ENCODE measurements at places on chromosomes 1 and 21. TPM values are rescaled to one million over a fixed set of nuclear protein-coding genes. Genes with fewer than 3 reads are reported as not detected.

RCSD1 gene
- 11.9 TPM for total RNA-seq

FAAH gene
- 21.9 TPM for total RNA-seq

SMCP gene
- not detected for total RNA-seq

S100A3 gene
- total RNA-seq = 3.1 TPM

KCNK2 gene
- total RNA-seq = 1.8 TPM

ADAM30 gene
- total RNA-seq = not detected

MAN1C1 gene
- 21.0 TPM for total RNA-seq

LCE1C gene
- not detected for total RNA-seq

CYP2J2 gene
- total RNA-seq = not detected

SLFNL1 gene
- total RNA-seq = 1.3 TPM

AMY1A gene
- not detected for total RNA-seq

USF1 gene
- total RNA-seq = 57.9 TPM

IRF6 gene
- total RNA-seq = 3.9 TPM

CCDC17 gene
- 2.2 TPM for total RNA-seq

RPTN gene
- total RNA-seq = not detected

TRPM2 gene
- total RNA-seq = 10.4 TPM

GRCh38 chr21:37645848-37646247 lies 270.4 kb downstream of the KCNJ6 start:
- no peak overlapping the region for H3K27ac ChIP-seq
- no peaks in the 10 kb centered on the region for H3K36me3 ChIP-seq
- H3K27me3 ChIP-seq = no peaks in the 10 kb centered on the region
- H3K4me3 ChIP-seq = no peak overlapping the region
- DNase-seq = no peak

GRCh38 chr1:238642231-238642630 lies 744.1 kb upstream of the CHRM3 start:
- no peaks in the 10 kb centered on the region for H3K36me3 ChIP-seq
- no peaks in the 10 kb centered on the region for H3K27me3 ChIP-seq

GRCh38 chr1:16141573-16142336 lies 14.1 kb downstream of the EPHA2 start:
- H3K4me3 ChIP-seq = no peak overlapping the region
- H3K36me3 ChIP-seq = peaks cover 10% of the 10 kb centered on the region
- peak overlapping the region; percentile 79 for H3K27ac ChIP-seq
- DNase-seq = no peak
- H3K27me3 ChIP-seq = no peaks in the 10 kb centered on the region

- peak overlapping the region; percentile 63 for H3K27ac ChIP-seq
- peaks cover 54% of the 10 kb centered on the region for H3K4me1 ChIP-seq
- no peaks in the 10 kb centered on the region for H3K36me3 ChIP-seq
These were observed 1.6 kb downstream of the RASSF5 start for GRCh38 chr1:206508956-206509355.

DNA sequence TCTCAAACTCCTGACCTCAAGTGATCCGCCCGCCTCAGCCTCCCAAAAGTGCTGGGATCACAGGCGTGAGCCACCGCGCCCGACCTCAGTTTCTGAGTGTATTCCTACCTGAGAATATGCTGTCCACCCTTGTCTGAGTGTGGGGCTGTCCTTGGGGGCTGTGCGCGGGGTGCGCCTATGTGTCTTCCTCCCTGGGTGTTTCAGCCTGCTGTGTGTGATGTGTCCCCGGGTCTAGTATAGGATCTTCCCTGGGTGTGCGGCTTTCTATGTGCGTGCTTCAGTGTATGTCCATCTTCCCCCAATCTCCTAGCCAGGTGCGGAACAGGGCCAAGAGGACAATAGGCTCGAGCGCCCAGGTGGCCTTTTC lies 8.3 kb upstream of the ID3 start:
- H3K27ac ChIP-seq = peak overlapping the region; percentile 86
- peak overlapping the region; percentile 76 for H3K4me3 ChIP-seq
- H3K27me3 ChIP-seq = no peaks in the 10 kb centered on the region
- H3K36me3 ChIP-seq = no peaks in the 10 kb centered on the region
- peaks cover 63% of the 10 kb centered on the region for H3K4me1 ChIP-seq

DNA sequence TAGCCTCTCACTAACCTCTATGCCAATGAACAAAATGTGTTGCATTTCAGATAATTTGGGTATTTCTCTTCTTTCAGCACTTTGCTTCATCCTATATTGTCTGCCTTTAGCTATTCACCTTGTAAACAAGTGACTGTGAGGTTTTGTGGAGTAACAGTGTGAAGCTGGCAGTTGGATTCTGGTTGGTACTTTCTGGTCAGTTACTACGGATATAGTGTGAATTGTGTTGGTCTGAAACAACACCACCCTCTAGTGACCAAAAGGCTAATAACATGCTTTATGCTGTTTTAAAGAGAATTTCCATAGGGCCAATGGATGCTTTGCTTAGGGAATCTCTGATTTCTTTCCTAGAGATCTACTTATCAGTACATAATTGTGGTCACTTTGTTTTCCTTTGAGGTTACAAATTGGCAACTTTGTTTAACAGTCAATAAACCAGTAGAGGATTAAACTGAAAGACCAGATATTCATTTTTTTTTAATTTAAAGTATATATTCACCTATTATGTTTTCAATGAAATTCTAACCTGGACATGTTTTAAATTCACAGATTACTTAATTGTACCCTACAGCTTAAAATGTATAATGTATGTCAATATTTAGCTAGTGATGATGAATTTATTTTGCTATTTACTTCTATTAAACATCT lies 2.5 kb upstream of the PTGER3 start:
- H3K4me3 ChIP-seq = no peak overlapping the region
- H3K36me3 ChIP-seq = no peaks in the 10 kb centered on the region
- H3K27me3 ChIP-seq = no peaks in the 10 kb centered on the region
- no peak overlapping the region for H3K27ac ChIP-seq
- DNase-seq = no peak
- H3K4me1 ChIP-seq = no peaks in the 10 kb centered on the region

GRCh38 chr1:62539028-62539447 lies 58.3 kb upstream of the ANGPTL3 start:
- no peaks in the 10 kb centered on the region for H3K4me1 ChIP-seq
- H3K4me3 ChIP-seq = no peak overlapping the region
- DNase-seq = no peak
- H3K36me3 ChIP-seq = peaks cover 8% of the 10 kb centered on the region
- no peaks in the 10 kb centered on the region for H3K27me3 ChIP-seq
- H3K27ac ChIP-seq = no peak overlapping the region

DNA sequence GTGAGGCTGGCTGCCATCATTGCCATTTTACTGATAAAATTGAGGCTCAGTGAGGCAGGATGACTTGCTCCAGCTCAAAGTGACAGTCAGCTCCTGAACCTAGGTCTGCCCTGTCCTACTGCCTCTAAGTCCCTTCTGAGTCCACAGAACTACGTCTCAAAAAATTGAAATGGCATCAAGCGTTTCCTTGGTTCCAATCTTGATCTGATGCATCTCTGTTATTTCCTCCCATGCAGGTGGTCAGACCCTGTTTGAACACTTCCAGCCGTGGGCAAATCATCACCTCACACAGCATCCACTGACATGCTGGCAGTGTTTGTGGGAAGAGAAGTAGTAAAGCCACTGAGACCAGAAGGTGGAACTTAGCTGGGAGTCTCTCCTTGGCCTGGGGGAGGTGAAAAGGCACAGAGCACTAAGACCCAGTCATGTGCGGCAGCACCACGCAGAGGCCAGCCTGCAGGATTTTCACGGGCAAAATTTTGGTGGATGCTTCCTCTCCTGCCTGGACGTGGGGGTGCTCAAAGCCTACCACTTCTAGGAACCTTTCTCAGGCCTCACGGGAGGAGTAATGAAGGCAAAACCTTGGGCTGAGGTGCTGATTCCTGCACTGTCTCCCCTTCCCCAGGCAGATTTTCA lies 7.8 kb upstream of the CPLANE2 start:
- no peak for DNase-seq
- H3K4me3 ChIP-seq = no peak overlapping the region
- no peaks in the 10 kb centered on the region for H3K36me3 ChIP-seq
- no peaks in the 10 kb centered on the region for H3K27me3 ChIP-seq

- H3K4me1 ChIP-seq = no peaks in the 10 kb centered on the region
- no peak for DNase-seq
- no peak overlapping the region for H3K27ac ChIP-seq
These were observed 181.1 kb downstream of the FCRL5 start for GRCh38 chr1:157371221-157371620.

- peak overlapping the region; percentile 20 for H3K27ac ChIP-seq
- H3K4me3 ChIP-seq = peak overlapping the region; percentile 77
- DNase-seq = no peak
- no peaks in the 10 kb centered on the region for H3K36me3 ChIP-seq
These were observed 1.9 kb downstream of the SH2D2A start for GRCh38 chr1:156814571-156815260.

DNA sequence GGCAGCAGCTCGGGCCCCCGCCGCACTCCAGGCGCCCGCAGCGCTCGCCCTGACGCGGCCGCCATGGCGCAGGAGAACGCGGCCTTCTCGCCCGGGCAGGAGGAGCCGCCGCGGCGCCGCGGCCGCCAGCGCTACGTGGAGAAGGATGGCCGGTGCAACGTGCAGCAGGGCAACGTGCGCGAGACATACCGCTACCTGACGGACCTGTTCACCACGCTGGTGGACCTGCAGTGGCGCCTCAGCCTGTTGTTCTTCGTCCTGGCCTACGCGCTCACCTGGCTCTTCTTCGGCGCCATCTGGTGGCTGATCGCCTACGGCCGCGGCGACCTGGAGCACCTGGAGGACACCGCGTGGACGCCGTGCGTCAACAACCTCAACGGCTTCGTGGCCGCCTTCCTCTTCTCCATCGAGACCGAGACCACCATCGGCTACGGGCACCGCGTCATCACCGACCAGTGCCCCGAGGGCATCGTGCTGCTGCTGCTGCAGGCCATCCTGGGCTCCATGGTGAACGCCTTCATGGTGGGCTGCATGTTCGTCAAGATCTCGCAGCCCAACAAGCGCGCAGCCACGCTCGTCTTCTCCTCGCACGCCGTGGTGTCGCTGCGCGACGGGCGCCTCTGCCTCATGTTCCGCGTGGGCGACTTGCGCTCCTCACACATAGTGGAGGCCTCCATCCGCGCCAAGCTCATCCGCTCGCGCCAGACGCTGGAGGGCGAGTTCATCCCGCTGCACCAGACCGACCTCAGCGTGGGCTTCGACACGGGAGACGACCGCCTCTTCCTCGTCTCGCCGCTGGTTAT lies 2.8 kb downstream of the KCNJ9 start:
- H3K27ac ChIP-seq = no peak overlapping the region
- H3K27me3 ChIP-seq = no peaks in the 10 kb centered on the region
- H3K4me3 ChIP-seq = peak overlapping the region; percentile 48
- no peak for DNase-seq
- no peaks in the 10 kb centered on the region for H3K36me3 ChIP-seq

- no peak overlapping the region for H3K27ac ChIP-seq
- no peaks in the 10 kb centered on the region for H3K36me3 ChIP-seq
- H3K4me3 ChIP-seq = no peak overlapping the region
- H3K27me3 ChIP-seq = no peaks in the 10 kb centered on the region
- no peaks in the 10 kb centered on the region for H3K4me1 ChIP-seq
- DNase-seq = no peak
These were observed 60.2 kb downstream of the ABCA4 start for GRCh38 chr1:94060720-94061119.

DNA sequence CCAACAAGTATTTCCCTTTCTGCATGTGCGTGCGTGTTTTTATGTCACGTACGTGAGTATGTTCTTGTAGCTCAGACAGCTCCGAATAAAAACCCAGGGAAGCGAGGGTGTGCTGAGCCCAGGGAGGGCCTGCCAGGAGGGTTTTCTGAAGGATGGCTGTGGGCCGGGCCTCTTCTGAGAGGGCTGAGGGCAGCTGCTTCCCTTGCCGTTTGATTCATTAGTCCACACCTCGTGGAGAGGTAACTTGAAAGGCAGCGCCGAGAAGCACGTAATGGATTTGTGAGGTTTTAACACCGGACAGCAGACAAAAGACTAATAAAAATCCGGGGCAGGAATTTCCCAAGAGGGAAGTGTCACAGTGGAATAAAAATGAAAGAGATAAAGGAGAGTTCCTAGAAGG lies 29.5 kb downstream of the CD247 start:
- H3K36me3 ChIP-seq = no peaks in the 10 kb centered on the region
- H3K4me1 ChIP-seq = no peaks in the 10 kb centered on the region
- no peaks in the 10 kb centered on the region for H3K27me3 ChIP-seq

DNA sequence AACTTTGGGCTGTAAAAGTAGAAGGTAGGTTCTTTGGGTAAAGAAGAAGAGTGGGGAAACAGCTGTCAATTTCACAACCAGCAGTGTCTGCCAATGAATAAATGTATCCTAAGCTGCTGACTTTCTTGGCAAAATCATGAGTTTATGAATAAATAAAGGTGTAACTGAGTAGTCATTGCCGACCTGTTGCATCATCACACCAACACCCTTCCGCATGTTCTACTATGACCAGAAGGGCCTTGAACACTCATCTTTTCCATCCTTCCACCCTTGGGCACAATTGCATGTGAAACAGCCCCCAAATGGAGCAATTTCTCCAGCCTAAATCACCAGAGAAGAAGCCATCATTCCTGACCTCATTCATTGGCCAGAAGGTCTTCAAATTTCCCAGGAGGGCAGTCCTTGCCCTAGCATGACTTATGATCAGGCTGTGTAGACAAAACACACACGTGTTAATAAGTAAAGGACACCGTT lies 31.2 kb upstream of the QSOX1 start:
- H3K4me1 ChIP-seq = no peaks in the 10 kb centered on the region
- H3K27me3 ChIP-seq = no peaks in the 10 kb centered on the region
- no peaks in the 10 kb centered on the region for H3K36me3 ChIP-seq
- DNase-seq = no peak
- no peak overlapping the region for H3K4me3 ChIP-seq
- H3K27ac ChIP-seq = no peak overlapping the region
